ENCODE measurements at places on chromosomes 2 and 18. TPM values are rescaled to one million over a fixed set of nuclear protein-coding genes. Genes with fewer than 3 reads are reported as not detected.
A peak's percentile ranks its signal among the peaks of the same experiment; 100 is the strongest.

CHRNA1 gene
- not detected for total RNA-seq

SCYGR4 gene
- total RNA-seq, result not detected

GTF3C2 gene
- 61.8 TPM for total RNA-seq

HOXD12 gene
- total RNA-seq, result not detected

MPP4 gene
- not detected for total RNA-seq

ABHD1 gene
- 0.11 TPM for total RNA-seq

UGT1A3 gene
- total RNA-seq, result not detected

GRCh38 chr2:36380624-36381481 lies 25.3 kb downstream of the CRIM1 start:
- DNase-seq, result peak; percentile 62

GRCh38 chr2:43464590-43464989 lies 131.2 kb downstream of the THADA start:
- DNase-seq, result peak; percentile 74

DNA sequence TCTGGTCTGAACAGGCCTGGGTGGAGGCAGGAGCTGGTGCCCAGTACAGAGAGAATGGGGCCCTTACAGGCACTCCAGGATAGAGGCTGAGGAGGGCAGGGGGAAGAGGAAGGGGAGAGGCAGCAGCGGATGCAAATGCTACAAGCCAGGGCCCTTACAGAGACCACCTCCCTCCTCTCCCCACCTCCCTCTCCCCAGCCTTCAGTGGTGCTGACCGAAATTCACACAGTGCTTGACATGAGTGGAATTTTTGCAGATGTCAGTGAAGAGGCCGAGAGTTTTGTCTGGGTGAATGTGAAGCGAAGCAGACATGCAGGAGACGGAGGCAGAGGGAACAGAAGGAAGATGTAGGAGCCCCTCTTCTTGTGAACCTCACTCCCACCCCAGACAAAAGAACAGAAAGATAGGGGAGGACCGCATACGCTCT lies 31.9 kb downstream of the CIB4 start:
- peak; percentile 76 for DNase-seq

- no peak for DNase-seq
These were observed 1.4 kb downstream of the FAM171B start for GRCh38 chr2:186695081-186695756.

GRCh38 chr2:60337142-60337497 lies 216.3 kb downstream of the BCL11A start:
- DNase-seq, result no peak

- DNase-seq, result no peak
These were observed 25.7 kb downstream of the MTHFD2 start for GRCh38 chr2:74223941-74224770.

DNA sequence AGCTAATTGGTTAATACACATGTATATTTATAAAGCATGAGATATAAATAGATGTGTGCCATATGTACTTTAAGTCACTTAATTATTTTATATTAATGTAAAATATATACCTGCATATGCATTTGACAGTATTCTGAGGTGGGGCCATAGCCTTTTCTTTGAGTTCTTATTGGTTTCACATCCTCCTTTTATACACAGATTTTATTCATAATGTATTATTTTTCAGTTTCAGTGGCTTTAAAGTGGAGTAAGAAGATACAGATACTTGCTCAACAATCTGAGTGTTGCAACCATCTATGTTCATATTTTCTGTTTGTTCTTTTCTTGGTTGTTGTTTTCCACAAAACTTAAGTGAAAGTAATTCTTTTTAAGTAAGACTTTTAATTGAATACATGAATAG lies 436.5 kb downstream of the RND3 start:
- DNase-seq, result no peak

- DNase-seq, result no peak
These were observed 15.4 kb upstream of the RBMS1 start for GRCh38 chr2:160509016-160509415.

GRCh38 chr18:32167980-32168730 lies 21.7 kb upstream of the MEP1B start:
- DNase-seq, result no peak

DNA sequence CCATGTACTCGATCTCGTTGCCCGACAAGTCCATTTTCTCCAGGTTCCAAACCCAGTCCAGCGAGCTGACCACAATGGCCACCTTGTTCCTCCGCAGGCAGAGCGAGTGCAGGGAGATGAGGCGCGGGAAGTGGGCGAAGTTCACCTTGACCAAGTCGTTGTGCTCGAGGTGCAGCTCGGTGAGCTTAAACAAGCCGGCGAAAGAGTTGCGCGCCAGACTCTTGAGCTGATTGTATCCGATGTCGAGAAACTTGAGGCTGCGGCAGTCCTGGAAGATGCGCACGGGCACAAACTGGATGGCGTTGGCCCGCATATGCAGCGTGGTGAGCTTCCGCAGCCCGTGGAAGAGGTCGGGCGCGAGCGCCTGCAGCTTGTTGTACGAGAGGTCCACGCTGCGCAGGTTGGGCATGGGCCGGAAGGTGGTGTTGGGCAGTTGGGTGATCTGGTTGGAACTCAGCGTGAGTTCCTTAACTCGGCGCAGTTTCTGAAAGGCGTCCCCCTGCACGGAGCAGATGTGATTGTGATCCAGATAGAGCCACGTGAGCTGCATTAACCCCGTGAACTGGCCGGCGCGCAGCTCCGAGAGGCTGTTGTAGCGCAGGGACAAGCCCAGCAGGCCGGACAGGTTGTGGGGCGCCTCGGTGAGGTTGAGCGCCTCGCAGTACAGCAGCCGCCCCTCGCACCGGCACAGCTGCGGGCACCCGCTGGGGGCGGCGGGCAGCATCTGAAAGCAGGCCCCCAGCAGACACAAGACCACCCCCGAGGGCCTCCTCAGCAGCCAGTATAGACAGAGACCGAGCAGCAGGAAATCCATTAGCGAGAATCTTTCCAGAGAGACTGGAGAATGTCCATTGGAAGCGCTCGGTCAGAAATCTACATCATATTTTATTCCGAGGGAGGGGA lies 1.3 kb downstream of the LRRTM1 start:
- DNase-seq, result peak; percentile 34

DNA sequence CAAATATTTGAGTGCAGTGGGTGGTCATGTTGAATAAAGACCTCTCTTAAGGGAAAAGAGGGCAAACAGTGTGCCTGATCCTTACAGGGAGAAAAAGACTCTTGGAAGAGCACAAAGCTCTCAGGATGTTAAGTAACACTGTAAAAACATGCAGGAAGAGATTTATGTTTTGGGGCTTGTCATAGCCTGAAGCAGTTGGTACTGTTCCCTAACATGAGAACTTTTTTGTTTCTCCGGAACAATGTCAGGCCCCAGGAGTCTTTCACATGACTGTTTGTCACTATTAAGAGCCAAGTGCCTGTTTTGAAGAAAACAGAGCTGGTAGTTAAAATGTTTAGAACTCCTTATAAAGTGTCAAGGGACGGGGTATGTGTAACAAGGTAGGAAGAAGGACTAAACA lies 83.7 kb upstream of the B3GNT2 start:
- DNase-seq, result no peak

DNA sequence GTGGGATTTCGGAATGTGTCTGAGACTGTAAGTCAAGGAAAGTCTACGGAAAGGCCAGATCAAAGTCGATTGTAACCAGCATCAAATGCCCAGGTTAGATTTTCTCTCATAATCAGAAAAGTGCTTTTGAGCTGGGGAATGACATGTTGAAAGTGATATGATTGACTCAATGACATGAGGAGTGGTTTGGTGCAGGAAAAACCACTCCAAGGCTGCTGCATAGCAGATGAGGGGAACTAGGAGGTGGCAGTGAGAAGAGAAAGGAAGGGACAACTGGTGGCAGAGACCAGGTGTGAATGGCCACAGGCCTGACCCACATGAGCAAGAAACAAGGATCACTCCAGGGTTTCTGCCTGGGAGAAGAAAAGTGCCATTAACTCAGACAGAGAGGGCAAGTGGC lies 822 bp downstream of the SLC35F6 start:
- DNase-seq, result no peak

DNA sequence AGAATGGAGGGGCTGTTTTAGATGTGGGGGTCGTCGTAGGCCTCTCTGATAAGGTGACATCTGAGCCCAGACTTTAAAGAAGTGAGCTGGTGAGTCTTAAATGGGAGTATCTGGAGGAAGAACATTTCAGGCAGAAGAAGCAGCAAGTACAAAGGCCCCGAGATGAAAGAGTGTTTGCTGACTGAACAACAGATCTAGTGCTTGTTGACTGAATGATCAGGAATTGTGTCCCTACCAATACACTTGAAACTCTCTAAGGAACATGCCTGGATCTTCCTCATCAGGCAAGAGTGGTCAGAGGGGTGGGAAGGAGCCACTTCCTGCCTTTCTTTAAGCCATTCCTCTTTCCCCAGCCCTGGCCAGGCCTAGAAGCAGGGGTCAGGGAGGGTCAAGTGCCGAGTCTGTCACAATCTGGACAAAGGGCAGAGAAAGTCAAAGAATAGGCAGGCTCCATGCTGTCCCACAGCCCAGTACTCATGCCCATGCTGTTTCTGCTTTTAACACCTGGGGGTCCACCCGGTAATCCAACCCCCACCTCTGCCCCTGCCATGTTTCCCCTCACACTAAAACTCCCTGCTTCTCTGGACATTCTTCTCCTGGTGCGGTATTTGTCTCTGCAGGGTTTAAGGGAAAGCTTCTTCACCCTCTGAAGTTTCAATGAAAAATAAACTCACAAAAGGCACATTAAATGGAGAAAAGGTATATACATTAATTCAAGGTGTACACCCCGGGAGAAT lies 3.0 kb upstream of the TMEM37 start:
- no peak for DNase-seq

- DNase-seq, result no peak
These were observed 10.7 kb upstream of the VSNL1 start for GRCh38 chr2:17529771-17530170.

DNA sequence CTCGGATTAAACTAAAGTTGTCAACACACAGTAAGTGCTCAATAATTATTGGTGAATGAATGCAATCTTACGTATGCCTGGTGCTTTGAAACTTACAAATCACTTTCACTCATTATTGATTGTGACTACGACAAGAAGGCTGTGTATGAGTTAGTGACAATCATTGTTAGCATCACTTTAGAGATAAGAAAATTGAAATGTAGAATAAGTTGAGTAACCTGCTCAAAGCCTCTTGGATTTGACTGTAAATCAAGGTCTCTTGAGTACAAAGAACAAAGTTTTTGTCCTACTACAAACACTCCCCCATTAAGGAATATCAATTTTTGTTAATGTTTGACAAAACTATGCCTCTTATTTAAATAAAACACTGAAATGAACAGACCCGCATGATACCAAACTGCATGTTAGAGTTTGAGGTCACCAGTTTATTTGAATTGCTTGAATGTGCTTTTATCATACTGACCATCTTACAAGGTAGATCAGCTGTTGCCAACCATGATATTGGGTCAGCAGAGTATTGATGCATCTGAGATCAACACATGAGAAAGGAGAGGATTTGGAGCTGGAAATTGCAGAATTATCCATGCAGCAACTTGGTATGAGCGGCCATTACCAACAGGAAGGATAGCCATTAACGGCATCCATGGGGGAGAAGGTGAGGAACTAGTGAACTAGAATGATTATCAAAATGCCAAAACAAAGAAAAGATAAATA lies 142.1 kb downstream of the IRS1 start:
- DNase-seq, result no peak

- DNase-seq, result no peak
These were observed 23.9 kb upstream of the CAVIN2 start for GRCh38 chr2:191870744-191871143.

- no peak for DNase-seq
These were observed 388.5 kb upstream of the UBE2E3 start for GRCh38 chr2:180591947-180592346.

GRCh38 chr18:49546719-49547273 lies 15.1 kb upstream of the LIPG start:
- DNase-seq, result no peak

DNA sequence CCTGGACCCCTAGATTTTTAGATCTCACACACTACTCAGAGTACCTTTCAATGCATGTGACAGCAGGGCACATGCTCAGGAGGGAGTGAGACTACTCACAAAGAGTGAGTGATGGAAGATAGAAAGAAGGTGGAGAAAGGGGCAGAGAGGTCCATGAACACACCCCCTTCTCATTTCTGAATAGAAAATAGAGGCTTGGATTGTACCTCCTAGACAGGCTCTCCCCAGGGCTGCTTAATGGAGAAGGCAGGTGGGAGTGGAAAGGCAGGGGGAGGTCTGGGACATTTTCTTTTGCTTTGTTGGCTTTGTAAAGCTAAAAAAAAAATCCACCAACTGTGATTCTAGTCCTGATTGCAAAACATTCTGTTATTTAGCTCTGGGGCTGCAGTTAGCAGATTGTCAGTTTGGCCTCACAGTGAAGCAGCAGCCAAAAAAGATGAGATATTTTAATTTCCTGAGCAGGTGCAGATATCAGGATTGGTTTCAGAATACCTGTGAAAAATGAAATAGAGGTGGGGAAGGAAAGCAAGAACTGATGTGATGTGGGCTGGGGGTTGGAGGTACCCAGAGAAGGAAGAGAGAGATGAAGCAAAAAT lies 119.3 kb upstream of the GYPC start:
- no peak for DNase-seq
